Activated effector memory CD4-positive, alpha-beta T cell treated with Interleukin-2 at 50 U/mL for 16 hours (primary cell): ENCODE measurements at places on chromosomes 5 and 9.

DNA sequence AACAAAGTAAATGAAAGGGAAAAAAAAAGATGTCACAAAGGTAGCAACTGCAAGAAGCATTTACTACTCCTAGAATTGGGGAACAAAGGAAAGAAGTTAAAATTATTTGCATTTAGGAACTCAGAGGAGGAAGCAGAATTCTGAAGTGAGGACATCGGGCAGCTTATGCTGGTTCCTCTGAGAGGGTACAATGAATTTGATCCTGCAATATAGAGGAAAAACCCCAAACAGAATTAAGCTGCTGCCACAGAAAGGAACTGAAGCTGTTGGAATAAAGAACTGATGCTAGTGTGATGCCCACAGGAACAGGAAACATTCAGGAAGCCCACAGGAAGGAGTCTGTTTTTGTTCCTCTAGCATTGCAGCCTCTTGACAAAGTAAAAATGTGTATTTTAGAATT, 22.3 kb upstream of the TBCA start:
- DNase-seq = no peak

- no peak for DNase-seq
Observed at GRCh38 chr5:113375480-113376060, 59.2 kb downstream of the TSSK1B start.

DNA sequence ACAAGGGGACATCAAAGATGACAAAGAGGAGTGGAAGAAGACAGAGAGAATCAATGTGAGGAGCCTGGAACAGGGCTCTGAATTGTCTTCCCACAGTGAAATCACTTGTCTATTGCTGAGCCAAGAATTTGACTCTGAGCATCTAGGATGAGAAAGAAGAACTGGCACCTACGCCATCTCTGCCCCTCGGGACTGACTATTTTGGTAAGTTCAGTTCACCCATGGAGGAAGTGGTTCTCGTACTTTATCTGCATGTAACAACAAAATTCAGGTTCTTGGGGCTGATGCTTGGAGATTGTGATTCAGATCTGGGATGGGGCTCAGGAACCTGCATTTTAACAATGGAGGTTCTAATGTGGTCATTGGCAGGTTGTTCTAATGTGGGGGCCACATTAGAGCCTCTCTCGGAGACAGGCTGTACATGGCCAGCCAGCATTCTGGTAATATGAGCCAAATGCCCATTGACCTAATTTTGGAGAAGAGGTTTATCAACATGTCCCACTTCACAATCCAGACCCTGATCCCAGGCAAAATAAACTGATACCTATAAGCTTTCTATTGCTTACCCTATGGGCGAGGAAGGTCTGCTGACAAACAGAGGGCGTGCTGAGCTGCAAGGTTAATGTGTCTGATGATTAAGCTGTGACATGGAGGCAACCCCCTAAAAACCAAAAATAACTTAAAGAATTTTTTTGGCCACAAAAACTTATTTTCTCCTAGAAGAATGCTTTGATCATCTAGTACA, 2.7 kb upstream of the IL12B start:
- DNase-seq = no peak

GRCh38 chr9:110776221-110776620, 107.6 kb downstream of the MUSK start:
- no peak for DNase-seq

- DNase-seq = no peak
Observed at GRCh38 chr5:102902135-102902448, 147.0 kb downstream of the PAM start.

- DNase-seq = peak; percentile 45
Observed at GRCh38 chr5:135565725-135566421, 12.9 kb downstream of the CXCL14 start.

GRCh38 chr9:132002643-132003318, 76.9 kb downstream of the MED27 start:
- no peak for DNase-seq

GRCh38 chr5:71782393-71782770, 63.3 kb downstream of the CARTPT start:
- no peak for DNase-seq

DNA sequence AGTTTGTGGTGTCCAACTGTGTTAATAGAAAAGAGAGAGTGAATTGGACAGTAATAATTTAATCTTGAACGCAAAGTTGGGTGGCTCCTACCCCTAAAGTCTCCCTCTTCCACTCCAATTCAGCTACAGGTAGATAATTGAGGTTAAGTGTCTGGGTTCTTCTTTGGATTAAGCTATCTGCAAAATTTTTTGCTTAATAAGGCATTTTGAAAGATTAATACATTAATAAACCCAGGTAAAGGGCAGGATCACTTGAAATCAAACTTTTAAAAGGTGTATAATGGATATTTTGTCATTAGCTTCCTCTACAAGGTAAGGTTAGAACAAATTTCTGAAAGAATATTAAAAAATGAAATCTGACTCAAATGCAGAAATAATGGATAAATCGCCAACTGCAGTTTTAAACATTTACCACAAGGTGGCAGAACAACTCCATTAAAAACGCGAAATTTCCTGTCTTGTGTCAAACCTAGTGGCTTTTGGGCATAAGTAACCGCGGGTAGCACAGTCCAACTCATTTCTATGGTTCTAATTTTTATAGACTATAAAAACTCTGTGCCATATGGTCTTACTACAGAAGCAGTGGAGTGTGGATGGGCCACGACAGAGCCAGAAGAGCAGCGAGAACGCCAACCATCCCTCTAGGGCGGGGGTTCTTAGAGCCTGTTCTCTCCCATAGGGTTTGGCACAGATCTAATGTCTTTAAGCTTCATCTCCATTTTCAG, 276.5 kb downstream of the ARHGEF28 start:
- DNase-seq = no peak

- DNase-seq = no peak
Observed at GRCh38 chr5:163350083-163350482, 87.3 kb upstream of the CCNG1 start.

GRCh38 chr5:53237876-53238275, 128.3 kb upstream of the MOCS2 start:
- no peak for DNase-seq

DNA sequence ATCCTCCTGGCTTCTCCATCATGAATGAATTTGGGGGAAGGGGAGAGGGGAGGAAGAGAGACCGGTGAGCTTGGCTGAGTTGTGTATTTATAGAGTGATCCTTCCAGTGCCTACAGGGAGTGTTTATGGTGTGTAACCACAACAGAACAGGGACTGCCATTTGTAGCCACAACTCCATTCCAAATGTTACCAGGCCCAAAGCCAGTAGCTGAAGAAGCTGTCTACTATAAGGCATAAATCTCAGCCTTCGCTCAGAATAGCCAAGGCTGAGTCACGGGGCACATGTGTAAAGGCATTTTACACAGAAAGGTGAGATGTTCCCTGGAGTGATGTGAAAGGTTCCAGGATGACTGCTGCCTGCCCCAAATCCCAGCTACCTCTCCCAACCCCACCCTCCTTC, 2.5 kb downstream of the TMEM252 start:
- no peak for DNase-seq

DNA sequence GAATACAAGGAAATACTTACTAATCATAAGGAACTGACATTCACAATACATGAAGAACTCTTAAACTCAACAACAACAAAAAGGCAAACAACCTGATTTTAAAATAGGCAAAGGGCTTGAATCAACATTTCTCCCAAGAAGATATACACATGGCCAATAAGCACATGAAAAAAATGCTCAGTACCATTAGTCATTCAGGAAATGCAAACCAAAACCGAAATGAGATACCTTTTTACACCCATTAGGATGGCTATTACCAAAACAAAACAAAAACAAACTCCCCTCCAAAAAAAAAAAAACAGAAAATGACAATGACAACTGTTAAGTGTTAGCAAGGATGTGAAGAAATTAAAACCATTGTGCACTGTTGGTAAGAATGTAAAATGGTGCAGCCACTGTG, 104.1 kb upstream of the ZNF462 start:
- no peak for DNase-seq

DNA sequence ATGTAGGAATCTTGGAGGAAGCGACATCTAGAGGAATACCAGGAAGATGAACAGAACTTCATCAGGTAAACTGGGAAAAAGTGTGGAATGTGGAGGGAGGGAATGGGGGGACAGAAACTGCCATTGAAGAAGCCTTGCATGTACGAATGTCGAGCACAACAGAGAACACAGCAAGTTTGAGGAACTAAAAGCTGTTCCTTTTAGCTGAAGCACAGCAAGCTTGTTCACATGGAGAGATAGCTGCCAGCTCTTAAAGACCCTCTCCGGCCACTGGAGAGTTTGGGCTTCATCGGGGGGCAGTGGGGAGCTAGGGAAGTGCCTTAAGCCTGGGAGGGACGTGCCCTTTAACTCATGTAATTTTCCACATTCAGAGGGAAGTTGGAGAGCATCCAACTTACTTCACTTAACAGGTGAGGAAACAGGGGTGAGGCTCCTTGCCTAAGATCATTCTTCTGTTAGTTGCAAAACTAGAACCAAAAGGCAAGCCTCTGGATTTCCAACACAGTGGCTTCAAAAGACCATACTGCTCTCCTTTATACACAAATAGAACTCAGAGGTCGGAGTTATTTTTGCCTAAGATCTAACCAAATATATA, 2.3 kb upstream of the CYFIP2 start:
- no peak for DNase-seq

GRCh38 chr5:218457-219291, 554 bp downstream of the SDHA start:
- peak; percentile 5 for DNase-seq

- no peak for DNase-seq
Observed at GRCh38 chr5:169817031-169817430, 163.3 kb downstream of the INSYN2B start.

GRCh38 chr5:112630246-112631009, 107.3 kb upstream of the APC start:
- no peak for DNase-seq

GRCh38 chr5:2901096-2901495, 149.6 kb upstream of the IRX2 start:
- no peak for DNase-seq

DNA sequence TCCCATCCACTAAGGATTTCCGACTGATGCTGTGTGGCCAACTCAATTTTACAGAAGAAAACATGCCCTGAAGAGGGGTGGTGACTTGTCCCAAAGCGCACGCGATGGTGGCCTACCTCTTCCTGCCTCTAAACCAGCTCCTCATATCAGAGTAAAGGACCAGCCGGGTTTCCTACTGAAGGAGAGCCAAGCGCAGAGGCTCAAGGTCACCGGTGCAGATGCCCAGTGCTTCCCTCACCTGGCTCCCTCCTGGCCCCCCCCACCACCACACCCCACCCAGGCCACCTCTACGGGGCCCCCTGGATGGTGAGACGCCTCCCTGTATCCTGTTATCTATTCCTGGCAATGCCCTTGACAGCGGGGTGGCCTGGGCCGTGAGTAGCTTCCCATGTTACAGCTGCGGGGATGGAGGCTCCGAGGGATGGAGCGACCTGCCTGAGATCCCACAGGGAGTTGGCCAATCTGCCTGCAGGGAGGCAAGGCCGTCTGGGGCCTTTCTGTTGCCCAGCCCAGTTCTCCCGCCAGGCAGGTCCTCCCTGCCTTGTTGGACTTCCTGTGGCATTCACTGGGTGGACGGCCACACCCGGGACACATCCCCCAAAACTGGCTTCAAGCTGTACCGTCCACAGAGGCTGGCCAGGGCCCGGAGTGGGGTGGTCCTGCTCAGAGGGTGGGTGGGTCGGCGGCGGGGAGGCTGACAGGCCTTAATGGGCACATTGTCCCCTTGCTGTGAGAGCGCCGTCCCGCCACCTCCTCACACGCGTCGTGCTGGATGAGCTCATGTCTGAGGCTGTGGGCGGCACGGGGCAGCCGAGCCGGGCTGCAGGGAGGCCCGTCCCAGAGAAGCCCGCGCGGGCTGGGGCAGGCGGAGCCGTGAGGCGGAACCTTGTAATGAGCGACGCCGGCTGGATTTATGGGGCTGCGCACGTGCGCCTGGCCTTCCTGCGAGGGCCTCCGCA, 72.5 kb downstream of the MACROH2A1 start:
- DNase-seq = no peak

DNA sequence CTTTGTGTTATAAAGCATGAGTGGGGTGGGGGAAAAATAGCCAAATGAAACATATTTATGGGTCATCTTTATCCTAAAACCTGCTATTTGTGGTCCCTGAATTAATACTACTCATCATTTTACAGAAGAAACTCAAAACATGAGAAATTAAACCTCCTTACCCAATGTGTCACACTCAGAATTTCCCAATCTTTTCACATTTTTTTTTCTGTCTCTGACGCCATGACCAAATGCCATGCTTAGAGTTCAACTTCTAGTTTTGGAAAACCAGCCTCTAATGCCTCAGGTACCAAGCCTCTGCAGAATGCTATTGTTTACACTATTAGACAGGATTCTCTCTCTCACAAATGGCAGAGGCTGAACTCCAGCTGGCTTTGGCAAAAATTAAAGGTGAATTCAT, 505.5 kb upstream of the WWC1 start:
- no peak for DNase-seq

DNA sequence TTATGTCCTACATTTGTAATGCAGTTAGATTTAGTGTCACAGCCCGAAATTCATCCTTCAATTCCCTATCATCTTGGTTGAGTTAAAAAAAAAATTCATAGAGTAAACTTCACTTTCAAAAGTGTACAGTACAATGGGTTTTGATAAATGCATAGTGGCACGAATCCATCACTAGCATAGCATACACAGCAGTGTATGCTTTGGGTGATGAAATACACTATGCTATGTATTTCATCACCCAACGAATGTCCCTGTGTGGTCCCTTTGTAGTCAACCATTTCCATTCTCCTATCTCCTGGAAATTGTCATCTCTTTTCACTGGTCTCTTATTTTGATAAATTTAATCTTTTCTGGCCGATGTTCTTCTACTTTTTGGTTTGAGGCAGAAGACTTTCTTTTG, 129.4 kb upstream of the BASP1 start:
- DNase-seq = no peak

DNA sequence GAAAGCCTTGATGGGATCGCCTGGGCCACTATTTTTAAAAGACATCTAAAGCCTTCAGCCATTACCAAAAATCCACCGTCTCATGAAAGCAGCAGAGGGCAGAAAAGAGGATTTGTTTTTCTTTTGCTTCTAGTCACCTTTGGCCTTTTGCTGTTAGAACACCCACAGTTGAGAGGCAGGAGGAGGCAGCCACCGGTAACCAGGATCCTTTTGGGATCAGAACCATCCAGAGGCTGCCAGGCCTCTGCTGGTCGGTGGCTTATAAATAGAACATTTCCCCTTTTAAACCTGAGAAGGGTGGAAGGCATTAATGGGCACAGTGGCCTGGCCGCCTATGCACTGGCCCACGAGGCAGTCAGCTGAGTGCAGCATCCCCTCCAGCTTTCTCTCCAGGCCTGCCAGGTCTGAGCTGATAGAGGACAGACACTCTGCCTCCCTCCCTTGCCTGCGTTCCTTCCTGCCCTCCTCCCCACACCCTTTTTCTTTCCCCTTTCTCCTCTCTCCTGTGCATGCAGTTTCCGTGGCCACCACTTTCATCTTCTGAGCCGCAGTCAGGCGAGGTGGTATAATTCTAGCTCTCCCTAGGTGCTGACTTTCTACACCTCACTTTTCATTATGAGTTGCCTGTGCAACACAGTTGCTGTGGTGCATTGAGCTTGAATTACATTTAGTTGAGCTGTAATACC, 253.4 kb downstream of the ARHGAP26 start:
- DNase-seq = no peak

DNA sequence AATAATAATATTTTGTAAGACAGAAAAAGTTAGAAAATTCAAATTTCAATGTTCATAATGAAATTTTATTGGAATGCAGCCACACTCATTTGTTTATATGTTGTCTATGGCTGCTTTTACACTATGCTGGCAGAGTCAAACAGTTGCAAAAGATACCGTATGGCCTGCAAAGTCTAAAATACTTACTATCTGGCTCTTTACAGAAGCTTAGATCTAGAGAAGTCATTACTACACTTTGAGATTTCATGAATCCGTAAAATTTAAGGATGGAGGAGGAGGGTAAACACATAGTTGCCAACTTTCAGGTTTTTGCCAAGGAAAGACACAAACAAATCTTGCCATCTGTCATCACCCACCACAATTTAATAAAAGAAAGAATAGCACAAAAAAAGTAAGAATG, 25.1 kb upstream of the PCSK1 start:
- DNase-seq = no peak
